HS-27A (cell line): ENCODE measurements at places on chromosomes 16 and 17.

- no peak for DNase-seq
These were observed 83.6 kb downstream of the RGS9 start for GRCh38 chr17:65220732-65221131.

DNA sequence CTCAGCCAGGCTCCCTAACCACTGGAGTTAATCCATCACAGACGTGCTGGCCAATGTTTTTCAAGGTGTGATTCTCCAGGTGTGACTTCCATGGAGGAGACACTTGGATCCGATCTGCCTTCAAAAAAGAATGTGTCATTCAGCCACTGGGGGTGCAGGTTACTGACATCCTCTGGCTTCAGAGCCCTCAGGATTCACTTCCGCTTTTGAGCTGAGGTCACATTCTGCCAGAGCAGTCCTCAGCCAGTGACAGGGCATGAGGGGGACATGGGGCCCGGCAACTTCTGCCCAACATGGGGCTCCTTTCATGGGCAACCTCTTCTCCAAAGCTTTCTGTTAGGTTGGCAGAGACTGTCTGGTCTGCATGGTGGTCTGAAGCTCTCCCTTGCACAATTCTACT is 81.4 kb downstream of the GRIN2A start:
- no peak for DNase-seq

DNA sequence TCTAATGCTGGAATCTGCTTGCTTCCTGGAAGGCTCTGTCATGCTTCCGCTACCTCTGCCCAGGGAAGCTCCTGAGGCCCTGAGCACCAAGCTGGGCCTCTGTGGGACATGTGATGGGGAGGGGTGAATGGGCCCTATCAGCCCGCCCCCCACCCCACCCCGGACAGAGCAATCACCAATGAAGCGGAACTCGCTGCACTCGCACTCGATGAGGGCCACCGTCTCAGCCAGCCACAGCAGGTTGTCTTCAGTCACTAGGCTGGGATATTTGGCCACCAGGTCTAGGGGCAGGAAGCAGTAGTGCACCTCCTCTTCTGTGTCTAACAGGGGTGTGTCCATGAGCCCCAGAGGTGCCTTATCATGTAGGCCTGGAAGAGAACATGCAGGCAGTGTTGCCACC is 23.6 kb downstream of the KCTD19 start:
- DNase-seq = no peak

DNA sequence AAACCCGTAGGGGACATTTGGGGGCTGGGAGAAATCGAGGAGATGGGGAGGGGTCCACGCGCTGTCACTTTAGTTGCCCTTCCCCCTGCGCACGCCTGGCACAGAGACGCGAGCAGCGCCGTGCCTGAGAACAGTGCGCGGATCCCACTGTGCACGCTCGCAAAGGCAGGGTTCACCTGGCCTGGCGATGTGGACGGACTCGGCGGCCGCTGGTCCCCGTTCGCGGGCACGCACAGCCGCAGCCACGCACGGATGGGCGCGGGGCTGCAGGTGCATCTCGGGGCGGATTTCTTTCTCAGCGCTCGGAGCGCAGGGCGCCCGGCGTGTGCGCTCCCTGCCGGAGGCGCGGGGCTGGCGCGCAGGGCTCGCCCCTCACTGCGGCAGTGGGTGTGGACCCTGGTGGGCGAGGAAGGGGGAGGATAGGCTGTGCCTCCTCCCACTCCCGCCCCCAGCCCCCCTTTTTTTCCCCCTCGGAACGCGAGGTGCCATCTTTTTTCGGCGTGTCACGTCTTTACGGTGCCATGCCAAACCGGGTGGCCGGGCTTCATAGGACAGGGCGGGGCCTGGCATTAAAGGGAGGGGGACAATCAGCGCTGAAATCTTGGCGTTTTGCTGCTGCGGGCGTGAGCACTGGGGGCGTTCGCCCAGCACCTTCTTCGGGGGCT is 1.1 kb downstream of the MAPT start:
- no peak for DNase-seq

GRCh38 chr17:48100591-48101011 is 677 bp downstream of the CBX1 start:
- peak; percentile 70 for DNase-seq

DNA sequence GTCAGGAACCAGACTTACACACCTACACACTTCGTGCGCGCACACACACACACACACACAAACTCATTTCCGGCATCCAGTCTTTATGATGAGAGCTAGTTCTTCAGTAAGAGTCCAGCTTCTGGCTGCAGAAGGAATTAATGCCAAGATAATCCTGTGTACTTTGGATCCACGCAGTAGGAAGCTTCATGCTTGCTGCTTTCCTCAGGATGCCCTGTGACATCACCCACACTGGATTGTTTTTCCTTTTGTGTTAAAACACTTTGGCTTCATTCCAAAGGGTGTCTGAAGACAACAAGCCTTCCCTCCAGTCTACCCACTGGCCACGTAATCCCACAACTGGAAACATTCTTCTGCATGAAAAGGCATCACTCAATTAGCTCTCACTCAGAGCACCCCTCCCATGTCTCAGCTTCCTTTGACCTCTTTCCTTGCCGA is 35.4 kb downstream of the KCNJ16 start:
- DNase-seq = no peak

GRCh38 chr16:57637965-57638364 is 9.5 kb downstream of the ADGRG1 start:
- DNase-seq = no peak

DNA sequence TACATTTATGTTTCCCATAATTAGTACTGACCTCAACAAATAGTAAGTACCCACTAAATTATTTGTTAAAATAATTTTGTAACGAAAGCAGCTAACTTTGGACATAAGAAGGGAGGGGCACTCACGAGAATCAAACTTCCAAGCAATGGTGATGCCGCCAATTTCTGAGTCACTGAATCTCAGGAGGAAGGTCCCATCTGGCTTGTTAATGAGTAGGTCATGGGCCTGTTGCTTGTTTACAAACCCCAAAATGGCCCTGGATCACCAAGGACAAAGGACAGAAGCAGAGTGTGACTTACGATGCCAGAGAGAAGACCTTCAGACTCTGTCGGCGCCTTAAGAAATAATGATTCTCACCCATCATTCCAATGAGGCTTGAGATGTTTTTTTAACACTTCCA is 15.8 kb upstream of the GHDC start:
- DNase-seq = no peak

GRCh38 chr16:8776129-8776584 is 21.3 kb downstream of the TMEM186 start:
- no peak for DNase-seq

DNA sequence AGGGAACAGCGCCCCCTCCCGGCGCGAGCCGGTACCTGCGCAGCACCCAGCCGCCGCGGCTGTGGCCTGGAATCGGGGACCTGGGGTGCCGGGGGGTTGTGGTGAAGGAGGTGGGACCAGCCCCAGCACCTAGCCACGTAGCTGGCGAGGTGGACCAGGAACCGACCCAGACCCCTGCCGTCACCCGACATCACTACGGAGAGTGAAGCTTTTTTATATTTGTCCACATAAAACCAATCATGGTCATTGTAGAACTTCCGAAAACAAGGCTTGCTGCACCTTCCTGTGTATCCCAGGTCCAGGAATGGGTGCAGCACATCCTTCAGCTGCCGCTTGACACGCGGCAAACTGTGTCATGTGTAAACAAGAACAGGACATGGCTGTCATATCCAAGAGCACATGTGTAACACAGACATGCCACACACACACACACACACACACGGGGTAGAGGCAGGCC is 1.3 kb downstream of the HBQ1 start:
- no peak for DNase-seq

DNA sequence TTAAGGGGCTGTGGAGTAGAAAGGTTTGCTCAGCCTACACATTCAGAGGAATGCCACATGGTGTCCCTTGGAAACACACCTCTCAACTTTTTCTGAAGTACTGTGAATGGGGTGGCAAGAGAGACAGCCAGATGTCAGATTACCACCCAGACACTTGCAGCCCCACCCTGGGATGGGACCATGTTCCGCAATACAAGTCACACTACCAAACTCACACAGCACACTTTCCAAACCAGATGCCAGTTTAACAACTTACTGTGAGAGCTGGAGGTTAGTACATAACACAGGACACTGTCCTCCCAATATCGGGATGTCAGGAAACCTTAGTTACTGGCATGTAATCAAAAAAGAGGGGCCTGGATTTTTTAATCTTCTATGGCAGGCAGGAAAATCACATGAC is 7.9 kb downstream of the USP7 start:
- no peak for DNase-seq

- DNase-seq = no peak
These were observed 7.2 kb downstream of the MRPL58 start for GRCh38 chr17:75019710-75020109.

DNA sequence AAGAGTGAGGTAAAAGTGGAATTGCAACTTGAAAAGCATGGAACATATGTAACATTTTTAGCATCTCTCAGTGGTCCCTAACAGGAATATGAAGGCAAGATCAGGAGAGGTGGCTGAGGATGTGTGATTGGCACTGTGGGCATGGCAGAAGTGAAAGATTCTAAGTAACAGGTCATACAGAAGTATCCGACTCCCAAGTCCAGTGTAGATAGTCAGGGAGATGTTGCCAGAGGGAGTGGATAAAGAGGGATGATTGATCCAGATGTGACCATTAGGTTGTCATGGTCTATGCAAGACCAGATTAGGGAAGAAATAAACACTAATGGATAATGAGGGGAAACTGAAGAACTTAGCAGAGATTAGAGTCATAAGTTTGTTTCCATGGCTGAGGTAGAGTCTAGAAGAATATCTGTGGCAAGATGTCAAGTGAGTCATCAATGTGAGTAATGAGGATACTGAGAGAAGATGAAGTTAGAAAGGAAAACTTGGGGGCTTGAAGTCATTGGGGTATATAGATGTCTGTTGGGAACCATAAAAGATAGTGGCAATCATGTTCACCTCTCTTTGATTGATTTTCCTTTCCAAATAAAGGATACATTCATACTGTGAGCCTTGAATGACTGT is 23.9 kb upstream of the CAPNS2 start:
- DNase-seq = peak; percentile 43

- DNase-seq = no peak
These were observed 17.8 kb upstream of the CIBAR2 start for GRCh38 chr16:85129876-85130704.

DNA sequence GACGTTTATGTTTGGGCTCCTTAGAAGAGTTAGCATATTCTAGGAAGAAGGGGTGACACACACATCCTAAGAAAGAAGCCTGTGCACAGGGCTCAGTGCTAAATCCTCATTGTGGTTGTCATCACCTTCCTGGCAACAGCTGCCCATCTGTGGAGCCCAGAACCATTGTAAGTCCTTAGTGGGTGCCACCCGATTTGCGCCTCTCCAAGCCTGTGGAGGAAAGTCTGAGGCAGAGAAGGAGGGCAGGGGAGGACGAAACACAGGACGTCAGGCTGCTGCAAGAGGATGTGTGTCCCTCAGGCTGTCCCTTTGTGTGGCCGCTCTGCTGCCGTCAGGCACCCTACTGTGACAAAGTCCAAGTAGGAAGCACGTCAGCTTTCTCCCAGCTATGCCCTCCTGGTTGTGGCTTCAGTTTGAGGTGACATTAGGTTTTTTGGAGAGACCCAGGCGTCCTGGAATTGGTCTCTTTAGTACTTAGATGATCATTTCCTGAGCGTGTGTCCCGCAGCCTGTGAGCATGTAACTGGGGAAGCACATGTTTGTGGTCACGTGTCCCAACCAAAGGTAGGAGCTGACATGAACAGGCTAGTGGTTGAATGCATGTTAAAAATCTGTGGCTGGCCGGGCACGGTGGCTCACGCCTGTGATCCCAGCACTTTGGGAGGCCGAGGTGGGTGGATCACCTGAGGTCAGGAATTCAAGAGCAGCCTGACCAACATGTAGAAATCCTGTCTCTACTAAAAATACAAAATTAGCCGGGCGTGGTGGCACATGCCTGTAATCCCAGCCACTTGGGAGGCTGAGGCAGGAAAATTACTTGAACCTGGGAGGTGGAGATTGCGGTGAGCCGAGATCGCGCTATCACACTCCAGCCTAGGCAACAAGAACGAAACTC is 10.7 kb downstream of the CLUAP1 start:
- DNase-seq = no peak

DNA sequence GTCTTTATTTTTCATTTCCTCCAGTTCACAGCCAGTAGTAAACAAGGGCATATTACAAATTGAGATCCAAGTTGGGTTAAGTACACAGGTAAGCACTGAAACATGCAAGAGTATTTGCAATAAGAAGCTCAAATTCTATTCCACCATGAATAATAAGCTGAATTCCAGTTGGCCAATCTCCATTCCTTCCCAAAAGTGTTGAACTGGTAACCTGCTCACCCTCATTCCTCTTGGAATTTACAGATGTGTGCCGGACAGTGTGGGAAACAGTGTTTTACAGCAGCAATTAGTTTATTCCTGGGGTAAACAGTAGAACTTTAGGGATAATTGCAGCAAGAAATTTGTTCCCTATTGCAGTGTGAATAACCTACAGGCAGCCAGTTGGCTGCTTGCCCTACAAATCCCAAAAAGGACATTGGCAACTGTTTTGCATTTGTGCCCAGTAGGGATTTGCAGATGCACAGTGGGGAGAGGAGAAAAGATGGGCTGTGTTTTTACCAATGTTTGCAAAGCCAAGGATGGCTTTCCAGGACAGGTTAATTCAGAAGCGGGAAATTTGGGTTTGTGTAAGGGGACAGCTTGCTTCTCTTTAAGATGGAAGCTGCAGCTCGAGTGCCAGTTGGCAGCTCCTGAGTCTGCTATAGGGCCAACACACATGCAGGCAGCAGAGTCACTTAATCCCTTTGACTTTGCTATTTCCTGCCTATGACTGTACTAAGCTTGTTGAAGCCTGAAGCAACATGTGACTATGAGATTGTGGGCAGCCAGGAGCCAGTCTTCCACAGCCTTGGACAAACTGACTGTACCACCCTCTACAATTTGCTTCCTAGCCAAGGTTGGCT is 318.9 kb downstream of the MAP2K6 start:
- peak; percentile 42 for DNase-seq

GRCh38 chr17:46201491-46201890 is 8.3 kb upstream of the KANSL1 start:
- DNase-seq = no peak

DNA sequence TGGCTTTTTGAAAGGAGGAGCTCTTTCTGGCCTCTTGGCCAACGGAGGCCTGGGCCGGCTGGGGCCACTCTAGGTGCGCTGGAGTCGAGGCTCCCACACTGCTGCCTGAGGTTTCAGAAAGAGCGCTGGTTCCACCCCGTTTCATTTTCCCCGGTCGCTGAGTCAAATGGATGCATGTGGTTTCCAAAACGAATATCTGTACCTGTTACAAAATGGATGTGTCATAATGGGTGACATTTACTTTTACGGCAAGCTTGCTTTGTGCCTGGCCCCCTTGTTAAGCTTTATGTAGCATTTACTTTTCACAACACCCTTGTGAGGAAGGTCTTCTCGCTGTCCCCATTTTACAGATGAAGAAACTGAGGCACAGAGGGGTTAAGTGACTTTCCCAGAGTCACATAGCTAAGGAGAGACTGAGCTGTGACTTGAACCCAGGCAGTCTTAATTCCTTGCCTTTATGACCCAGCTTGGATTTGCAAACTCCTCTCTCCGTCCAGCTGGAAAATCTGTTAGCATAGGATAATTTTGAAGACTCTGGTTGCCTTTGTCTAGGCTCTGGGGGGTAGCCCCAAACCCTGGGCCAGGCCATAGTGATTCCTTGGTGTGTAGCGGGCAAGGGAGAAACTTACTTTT is 10.6 kb downstream of the KSR1 start:
- DNase-seq = no peak
